ENCODE measurements at places on chromosomes 13 and 19. TPM values are rescaled to one million over a fixed set of nuclear protein-coding genes. Genes with fewer than 3 reads are reported as not detected.

- DNase-seq = no peak
These were observed 120.4 kb downstream of the ENOX1 start for GRCh38 chr13:43666403-43666802.

- no peak for DNase-seq
These were observed 151.6 kb downstream of the TEX29 start for GRCh38 chr13:111472083-111472482.

DNA sequence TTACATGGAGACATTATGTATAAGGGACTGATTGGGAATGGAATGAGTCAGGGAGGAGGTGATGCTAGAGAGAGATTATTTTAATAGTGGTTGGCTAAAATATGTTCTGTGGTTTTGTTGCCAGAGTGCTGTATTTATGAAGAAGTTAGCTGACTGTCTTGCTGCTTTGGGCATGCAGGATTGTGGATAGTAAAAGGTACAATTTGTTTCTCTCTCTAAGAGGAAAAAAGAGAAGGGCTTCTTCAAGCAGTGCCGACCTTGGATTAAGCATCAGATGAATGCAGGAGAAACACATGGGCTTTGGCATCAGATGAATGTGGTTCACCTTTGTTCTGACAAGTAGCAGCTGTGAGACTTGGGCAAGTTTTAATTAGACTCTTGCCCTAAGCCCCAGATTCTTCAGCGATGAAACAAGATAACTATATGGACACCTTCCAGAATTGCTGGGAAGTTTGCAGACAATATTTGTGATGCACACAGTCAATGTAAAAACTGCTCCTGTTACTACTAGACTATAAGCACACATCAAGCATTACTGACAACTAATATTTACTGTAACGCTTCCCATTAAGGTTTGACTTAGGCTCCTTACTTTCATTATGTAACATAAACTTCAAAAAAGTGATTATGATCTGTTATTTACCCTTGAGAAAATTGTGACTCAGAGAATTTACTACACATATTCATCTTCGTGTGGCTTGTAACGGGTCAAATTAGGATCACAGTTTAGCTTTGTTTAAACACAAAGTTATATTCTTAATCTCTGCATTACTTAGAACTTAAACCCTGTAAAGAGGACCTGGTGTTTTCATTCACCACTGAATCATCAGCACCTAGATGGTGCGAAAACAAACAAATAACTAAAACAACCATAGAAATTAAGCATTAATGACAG is 824.0 kb downstream of the PCDH9 start:
- no peak for DNase-seq

GRCh38 chr13:111171629-111172028 is 56.5 kb downstream of the ARHGEF7 start:
- DNase-seq = no peak

DNA sequence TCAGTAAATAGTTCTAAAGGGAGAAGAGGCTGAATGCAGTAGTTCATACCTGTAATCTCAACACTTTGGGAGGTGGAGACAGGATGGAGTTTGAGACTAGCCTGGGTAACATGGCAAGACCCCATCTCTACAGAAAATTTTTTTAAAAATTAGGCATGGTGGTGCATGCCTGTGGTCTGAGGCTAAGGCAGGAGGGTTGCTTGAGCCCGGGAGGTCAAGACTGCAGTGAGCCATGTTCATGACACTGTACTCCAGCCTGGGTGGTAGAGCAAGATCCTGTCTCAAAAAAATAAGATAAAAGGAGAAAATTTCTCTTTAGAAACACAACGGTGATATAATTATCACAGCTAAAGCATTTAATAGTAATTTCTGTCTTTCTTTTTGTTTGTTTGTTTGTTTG is 57.1 kb downstream of the SIPA1L3 start:
- no peak for DNase-seq

- DNase-seq = no peak
These were observed 116.5 kb upstream of the FBXL3 start for GRCh38 chr13:77143431-77143830.

GRCh38 chr19:10144361-10144760 is 24.7 kb upstream of the EIF3G start:
- no peak for DNase-seq

DNA sequence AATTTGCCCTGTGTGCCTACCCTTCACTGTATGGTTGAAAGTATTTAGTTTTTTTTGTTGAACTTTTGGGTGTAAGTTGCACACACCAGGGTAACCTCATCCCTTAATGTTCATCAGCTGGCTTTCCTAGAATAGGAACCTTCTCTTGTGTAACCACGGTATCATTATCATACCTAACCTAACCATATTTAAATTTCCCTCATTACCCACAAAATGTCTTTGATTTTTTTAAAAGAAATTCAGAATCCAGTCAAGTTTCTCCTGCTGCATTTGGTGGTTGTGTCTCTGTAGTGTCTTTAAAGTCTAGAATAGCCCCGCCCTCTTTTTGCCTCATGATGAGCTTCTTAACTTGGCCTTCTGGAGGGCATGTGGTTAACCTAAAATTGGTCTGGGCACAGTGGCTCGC is 80.3 kb downstream of the RYR1 start:
- DNase-seq = no peak

DNA sequence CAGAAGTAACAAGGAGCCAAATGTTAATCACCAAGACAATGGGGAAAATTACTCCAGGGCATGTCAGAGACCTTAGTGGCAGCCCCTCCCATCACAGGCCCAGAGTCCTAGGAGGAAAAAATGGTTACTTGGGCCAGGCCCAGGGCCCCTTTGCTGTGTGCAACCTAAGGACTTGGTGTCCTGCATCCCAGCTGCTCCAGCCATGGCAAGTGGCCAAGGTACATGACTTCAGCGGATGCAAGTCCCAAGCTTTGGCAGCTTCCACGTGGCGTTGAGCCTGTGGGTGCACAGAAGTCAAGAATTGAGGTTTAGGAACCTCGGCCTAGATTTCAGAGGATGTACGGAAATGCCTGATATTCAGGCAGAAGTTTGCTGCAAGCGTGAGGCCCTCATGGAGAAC is 46.7 kb downstream of the OR10H4 start:
- DNase-seq = no peak

DNA sequence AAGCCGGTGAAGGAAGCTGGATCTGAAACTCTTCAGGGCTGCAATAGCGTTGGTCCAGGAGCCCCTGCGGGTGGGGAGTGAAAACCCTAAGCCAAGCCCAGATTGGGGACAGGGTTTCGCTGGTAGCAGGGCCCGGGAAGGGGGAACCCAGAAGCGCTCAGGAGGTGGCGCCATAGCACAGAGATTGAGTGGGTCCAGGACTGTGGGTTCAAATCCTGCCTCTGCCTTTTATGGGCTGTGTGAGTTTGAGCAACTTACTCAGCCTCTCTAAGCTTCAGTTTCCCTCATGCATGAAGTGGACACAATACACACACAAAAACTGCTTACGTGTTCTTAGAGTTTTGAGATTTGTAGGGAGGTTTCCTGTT is 8.3 kb upstream of the SYCN start:
- DNase-seq = peak; percentile 71

- DNase-seq = no peak
These were observed 421.0 kb upstream of the TSHZ3 start for GRCh38 chr19:31770223-31770622.

GRCh38 chr13:75790198-75790970 is 154.3 kb downstream of the LMO7 start:
- DNase-seq = no peak

DNA sequence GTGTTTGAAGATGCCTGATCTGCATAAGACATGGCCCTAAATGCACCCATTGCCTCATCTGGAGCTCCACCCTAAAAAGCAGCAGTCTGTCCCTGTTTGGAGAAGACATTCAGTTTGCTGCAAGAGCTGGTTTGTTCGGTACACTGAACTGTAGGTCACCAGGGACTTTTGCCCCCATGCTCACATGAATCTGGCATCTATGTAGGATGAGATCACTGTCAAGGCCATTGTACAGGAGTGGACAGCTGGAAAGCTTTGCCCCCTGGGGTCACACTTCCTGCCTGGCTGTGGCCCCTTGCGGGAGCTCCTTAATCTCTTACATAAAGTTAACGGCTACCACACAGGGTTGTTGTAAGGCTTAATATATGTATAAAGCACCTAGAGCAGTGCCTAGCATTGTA is 73.0 kb downstream of the IPO5 start:
- DNase-seq = no peak

- DNase-seq = no peak
These were observed 8.8 kb upstream of the SHKBP1 start for GRCh38 chr19:40567750-40568494.

- DNase-seq = no peak
These were observed 112.6 kb upstream of the DACH1 start for GRCh38 chr13:71979616-71980015.

- no peak for DNase-seq
These were observed 308.6 kb downstream of the ENOX1 start for GRCh38 chr13:43478211-43478610.

- DNase-seq = no peak
These were observed 133.4 kb downstream of the GPC6 start for GRCh38 chr13:93360021-93360420.

DNA sequence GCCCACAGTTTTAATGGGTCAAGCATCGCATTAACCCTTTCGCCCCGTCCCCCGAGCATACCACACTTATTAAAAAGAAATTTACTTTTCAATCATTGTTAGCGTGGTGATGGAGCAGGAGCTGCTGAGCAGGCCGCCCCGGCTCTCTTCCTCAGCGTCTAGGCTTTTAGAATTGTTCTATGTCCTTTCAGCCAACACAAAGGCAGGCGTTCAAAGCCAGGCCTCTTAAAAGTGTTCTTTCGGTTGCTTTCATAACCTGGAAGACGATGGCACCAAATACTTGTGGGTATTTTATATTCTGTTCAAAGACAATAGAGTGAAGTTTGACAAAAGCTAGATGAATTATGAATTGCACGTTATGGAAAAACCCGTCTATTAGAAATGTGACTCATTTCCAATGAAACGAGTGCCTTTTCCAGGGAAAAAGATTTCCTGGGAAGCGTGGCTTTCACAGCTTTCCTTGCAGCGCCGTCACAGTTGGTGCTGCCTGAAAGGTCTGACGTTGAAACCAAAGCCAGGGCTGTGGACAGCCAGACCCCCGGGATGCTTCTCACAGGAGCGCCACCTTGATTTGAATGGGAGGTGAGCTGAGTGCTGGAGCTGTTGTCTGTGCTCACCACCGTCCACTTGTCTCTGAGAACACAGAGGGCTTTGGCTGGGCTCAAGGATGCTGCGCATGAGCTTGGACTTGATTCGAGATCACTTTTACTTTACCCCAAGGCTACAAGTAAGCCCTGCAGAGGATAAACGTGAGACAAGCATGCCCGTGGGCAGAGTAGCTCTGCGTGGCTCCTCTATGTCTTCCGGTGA is 78.8 kb downstream of the SOX1 start:
- no peak for DNase-seq

CDX2 gene
- total RNA-seq = not detected

KLF2 gene
- 73.1 TPM for total RNA-seq

ZSCAN1 gene
- not detected for total RNA-seq

PGLYRP1 gene
- 0.35 TPM for total RNA-seq

GRIN3B gene
- total RNA-seq = 0.35 TPM

PLIN4 gene
- 241 TPM for total RNA-seq

DIAPH3 gene
- total RNA-seq = 0.46 TPM

ATXN8OS gene
- total RNA-seq = not detected

KLHL1 gene
- not detected for total RNA-seq

GIPC3 gene
- total RNA-seq = 2.7 TPM

RB1 gene
- 27.7 TPM for total RNA-seq

TPRX2 gene
- not detected for total RNA-seq

C19orf85 gene
- not detected for total RNA-seq

TRIM13 gene
- 24.2 TPM for total RNA-seq

LIPE gene
- 67.7 TPM for total RNA-seq

TGFBR3L gene
- 7.2 TPM for total RNA-seq

ZNF835 gene
- 7.3 TPM for total RNA-seq

All from Right ventricle myocardium inferior (tissue), 1 donor.